ENCODE measurements at places on chromosomes 3 and 15. TPM values are rescaled to one million over a fixed set of nuclear protein-coding genes. Genes with fewer than 3 reads are reported as not detected.

The NBEAL2 gene
- 42.9 TPM for total RNA-seq

- no peak for DNase-seq
These were observed 130.8 kb upstream of the CCNL1 start for GRCh38 chr3:157290766-157291165.

DNA sequence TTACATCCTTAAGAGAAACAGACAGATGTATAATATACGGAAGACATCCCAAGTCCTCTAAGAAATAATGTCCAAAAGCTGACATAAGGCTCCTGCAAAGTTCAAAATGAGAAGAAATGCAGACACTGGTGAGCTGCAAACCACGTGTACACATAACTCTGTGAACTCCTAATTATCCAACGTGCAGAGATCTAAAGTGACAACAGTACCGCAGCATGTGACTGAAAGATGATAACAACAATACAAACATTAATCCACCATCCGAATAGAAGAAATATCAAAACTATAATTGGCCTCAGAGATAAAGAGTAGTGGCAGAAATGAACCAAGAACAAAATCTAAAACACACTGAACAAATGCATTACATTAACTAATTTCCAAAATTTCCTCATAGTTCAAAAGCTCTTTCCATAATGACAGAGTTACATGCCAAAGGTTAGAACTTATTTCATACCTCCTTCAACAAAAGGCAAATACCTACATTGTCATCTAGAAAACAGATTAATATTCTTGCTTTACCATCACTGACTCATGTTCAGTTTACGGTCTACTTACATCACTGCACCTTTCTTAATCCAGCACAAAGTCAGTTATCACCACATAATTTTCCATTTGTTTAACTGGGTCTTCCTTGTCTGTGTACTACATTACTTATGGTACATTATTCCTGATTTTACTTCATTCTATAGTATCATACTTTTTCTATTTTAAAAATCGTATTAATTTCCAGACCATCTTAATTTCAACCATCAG, 2.2 kb downstream of the PDCD10 start:
- no peak for DNase-seq

- no peak for DNase-seq
These were observed 16.8 kb downstream of the RBSN start for GRCh38 chr3:15081960-15082664.

DNA sequence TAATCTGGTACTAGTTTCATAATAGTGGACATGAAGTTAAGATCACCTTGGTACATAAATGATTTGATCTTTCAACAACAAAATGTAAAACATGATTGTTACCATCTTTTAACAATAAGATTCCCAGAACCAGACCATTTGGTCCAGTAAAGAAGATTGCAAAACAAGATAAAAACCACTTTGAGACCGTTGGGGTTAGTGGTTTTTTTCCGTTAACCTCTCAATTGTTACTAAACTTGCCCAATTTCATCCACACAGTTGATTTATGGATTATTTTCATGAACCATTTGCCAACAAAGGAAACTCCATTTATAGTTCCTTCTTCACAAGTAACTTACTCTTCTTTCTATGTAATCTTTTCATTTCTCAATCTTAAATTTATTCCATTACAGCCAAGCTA, 53.8 kb downstream of the ATP8B4 start:
- no peak for DNase-seq

The AHSG gene
- total RNA-seq, result not detected

The ALCAM gene
- total RNA-seq, result 9.9 TPM

- no peak for DNase-seq
These were observed 9.7 kb upstream of the CALML4 start for GRCh38 chr15:68214838-68215254.

GRCh38 chr15:85479071-85479647, 98.8 kb downstream of the AKAP13 start:
- no peak for DNase-seq

The HEMK1 gene
- 15.5 TPM for total RNA-seq

The MASP1 gene
- 3.2 TPM for total RNA-seq

The CAMK1 gene
- total RNA-seq, result 98.6 TPM

The FGF12 gene
- total RNA-seq, result 4.5 TPM

All from mesenteric fat pad (tissue), 1 donor.